Stimulated activated naive B cell treated with anti-CD40 and anti-IgM and Interleukin-4, amounts not matched to agents 10 μg/mL and 1 μg/mL and 100 μg/mL, for 72 hours (primary cell): ENCODE measurements at places on chromosomes 13 and 19.
A peak's percentile ranks its signal among the peaks of the same experiment; 100 is the strongest.

- no peak overlapping the region for H3K27ac ChIP-seq
- H3K4me3 ChIP-seq = no peak overlapping the region
- H3K36me3 ChIP-seq = no peaks in the 10 kb centered on the region
- no peaks in the 10 kb centered on the region for H3K4me1 ChIP-seq
- H3K27me3 ChIP-seq = no peaks in the 10 kb centered on the region
- no peak for DNase-seq
Observed at GRCh38 chr13:100710176-100710575, 35.6 kb upstream of the TMTC4 start.

- DNase-seq = no peak
- no peak overlapping the region for H3K4me3 ChIP-seq
- H3K27ac ChIP-seq = no peak overlapping the region
- H3K27me3 ChIP-seq = no peaks in the 10 kb centered on the region
- peaks cover 41% of the 10 kb centered on the region for H3K4me1 ChIP-seq
Observed at GRCh38 chr19:3501780-3502179, 1.3 kb upstream of the DOHH start.

GRCh38 chr13:63512095-63512494 lies 2096.4 kb upstream of the PCDH20 start:
- H3K4me1 ChIP-seq = no peaks in the 10 kb centered on the region
- H3K4me3 ChIP-seq = no peak overlapping the region
- H3K36me3 ChIP-seq = no peaks in the 10 kb centered on the region
- no peak overlapping the region for H3K27ac ChIP-seq

GRCh38 chr19:10452726-10453618 lies 32.6 kb downstream of the PDE4A start:
- peaks cover 22% of the 10 kb centered on the region for H3K27me3 ChIP-seq
- H3K27ac ChIP-seq = no peak overlapping the region

DNA sequence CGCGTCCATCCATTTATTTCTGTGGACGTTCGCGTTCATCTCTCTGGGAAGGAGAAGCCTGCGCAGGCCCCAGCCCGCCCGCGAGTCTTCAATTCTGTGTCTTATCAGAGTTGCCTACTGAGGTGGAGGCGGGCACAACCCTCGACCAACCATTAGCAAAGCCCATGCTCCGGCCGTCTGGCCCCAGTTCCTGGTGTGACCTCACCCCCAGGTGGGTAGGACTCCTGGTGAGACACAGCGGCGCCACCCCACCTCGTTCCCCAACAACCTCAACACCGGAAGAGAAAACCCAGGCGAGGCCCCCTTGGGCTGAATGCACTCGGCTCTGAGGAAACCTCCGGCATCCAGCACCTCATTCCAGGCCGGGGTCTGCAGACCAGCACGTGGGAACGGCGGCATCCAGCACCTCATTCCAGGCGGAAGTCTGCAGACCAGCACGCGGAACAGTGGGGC lies 14.7 kb downstream of the ZNF787 start:
- no peaks in the 10 kb centered on the region for H3K27me3 ChIP-seq
- peak overlapping the region; percentile 74 for H3K4me3 ChIP-seq
- H3K27ac ChIP-seq = peak overlapping the region; percentile 82
- DNase-seq = no peak
- H3K4me1 ChIP-seq = peaks cover 56% of the 10 kb centered on the region

GRCh38 chr13:27171244-27171826 lies at the start of gene USP12:
Gene USP12 (minus strand): TSS chr13:27171811. CDS start chr13:27171639, 172 bp downstream.
- H3K27me3 ChIP-seq = no peaks in the 10 kb centered on the region
- peaks cover 2% of the 10 kb centered on the region for H3K36me3 ChIP-seq
- peak within 1 kb of the TSS; percentile 98 for H3K27ac ChIP-seq
- H3K4me1 ChIP-seq = peaks cover 39% of the 10 kb centered on the region
- peak; percentile 18 for DNase-seq

DNA sequence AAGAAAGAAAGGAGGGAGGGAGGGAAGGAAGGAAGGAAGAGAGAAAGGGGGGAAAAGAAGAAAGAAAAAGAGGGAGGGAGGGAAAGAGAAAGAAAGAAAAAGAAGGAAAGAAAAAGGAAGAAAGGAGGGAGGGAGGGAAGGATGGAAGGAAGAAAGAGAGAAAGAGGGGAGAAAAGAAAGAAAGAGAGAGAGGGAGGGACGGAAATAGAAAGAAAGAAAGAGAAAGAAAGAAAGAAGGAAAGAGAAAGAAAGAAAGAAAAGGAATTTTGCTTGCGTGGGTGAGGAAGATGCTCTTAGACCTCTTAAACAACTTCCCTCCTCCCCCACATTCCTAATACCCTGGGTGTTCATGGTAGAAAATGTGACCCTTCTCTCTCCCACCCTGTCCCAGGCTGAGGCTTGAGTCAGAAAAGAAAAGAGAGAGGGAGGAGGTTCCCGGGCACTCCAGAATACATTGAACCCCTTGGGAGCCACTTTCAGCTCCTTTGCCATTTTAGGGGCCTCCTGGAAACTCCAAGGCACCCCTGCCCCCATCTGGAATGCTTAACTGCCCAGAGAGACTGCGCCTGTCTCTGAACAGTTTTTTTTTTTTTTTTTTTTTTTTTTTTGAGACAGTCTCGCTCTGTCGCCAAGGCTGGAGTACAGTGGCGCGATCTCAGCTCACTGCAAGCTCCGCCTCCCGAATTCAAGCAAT lies 9.2 kb upstream of the KANK3 start:
- H3K4me1 ChIP-seq = peaks cover 6% of the 10 kb centered on the region
- no peak overlapping the region for H3K4me3 ChIP-seq
- no peak overlapping the region for H3K27ac ChIP-seq
- H3K27me3 ChIP-seq = peaks cover 21% of the 10 kb centered on the region
- DNase-seq = no peak
- H3K36me3 ChIP-seq = no peaks in the 10 kb centered on the region

- DNase-seq = no peak
- no peak overlapping the region for H3K4me3 ChIP-seq
- H3K36me3 ChIP-seq = peaks cover 11% of the 10 kb centered on the region
- H3K27ac ChIP-seq = no peak overlapping the region
Observed at GRCh38 chr13:42055500-42056085, 7.1 kb downstream of the DGKH start.

DNA sequence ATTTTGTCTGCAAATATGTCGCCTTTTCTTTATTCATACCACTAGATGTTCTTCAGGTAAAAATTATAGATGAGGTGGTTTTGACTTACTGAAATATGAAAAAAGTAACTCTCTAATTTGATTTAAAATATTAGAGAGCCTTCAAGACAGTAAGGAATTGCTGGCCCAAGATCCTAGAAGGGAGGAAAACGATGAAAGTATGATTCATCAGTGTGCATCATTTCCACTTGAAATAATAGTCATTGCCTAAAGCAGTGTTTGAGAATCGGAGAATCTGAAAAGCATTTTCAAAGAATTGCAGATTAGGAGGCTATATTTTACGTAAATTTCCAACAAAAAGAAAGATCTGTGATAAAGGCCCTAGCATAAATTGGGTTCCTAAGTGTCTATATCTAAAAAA lies 1707.9 kb upstream of the PRR20A start:
- H3K4me1 ChIP-seq = no peaks in the 10 kb centered on the region
- no peak for DNase-seq
- H3K27ac ChIP-seq = no peak overlapping the region
- no peaks in the 10 kb centered on the region for H3K27me3 ChIP-seq

DNA sequence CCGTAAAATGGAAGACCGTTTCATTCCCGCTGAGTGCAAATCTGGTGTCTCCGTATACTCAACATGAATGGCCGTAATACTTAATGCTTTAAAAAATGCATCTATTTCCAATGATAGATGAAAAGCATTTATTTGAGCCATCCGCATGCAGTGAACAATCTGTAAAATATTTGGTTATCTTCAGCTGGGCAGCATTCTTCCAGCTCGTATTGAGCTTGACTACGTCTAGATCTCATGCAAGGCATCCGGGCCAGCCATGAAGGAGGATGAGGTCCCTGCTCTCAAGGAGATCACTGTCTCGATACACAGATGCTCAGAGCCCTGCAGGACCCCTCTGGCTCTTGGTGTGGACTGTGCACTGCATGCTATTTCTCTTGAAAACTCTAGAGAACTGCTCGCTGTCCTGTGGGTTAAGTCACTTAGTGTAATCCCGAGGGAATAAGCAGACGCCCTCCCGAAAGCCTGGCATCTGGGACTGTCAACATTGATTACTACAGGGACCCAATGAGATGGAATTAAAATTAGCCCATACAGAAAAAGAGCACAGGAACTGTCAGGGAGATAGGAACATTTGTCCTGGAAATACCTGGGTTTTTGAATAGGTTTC lies 112.4 kb upstream of the RNF113B start:
- no peak overlapping the region for H3K27ac ChIP-seq
- DNase-seq = no peak
- peaks cover 6% of the 10 kb centered on the region for H3K27me3 ChIP-seq
- no peaks in the 10 kb centered on the region for H3K36me3 ChIP-seq

DNA sequence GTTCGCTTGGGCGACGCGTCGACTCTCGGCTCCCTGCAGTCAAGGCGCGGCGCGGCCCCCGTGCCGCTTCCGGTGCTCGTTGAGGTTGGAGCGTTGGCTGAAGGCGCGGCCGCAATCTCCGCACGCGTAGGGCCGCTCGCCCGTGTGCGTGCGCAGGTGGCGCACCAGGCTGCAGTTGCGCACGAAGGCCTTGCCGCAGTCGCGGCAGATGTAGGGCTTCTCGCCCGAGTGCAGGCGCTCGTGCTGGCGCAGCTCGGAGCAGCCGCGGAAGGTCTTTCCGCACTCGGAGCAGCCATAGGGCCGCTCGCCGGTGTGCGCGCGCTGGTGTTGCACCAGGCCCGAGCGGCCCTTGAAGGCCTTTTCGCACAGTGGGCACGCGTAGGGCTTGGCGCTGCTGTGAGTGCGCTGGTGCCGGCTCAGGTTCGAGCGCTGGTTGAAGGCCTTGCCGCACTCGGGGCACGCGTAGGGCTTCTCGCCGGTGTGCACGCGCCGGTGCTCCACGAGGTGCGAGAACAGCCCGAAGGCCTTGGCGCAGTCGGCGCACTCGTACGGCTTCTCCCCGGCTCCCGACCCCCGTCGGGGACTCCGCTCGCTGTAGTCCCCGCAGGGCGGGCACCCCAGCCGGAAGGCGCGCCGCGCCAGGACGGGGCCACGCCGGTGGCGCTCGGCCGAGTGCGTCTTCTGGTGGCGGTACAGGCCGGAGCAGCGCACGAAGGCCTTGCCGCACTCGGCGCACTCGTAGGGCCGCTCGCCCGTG lies 5.3 kb upstream of the ZNF497 start:
- H3K27ac ChIP-seq = no peak overlapping the region
- peaks cover 11% of the 10 kb centered on the region for H3K36me3 ChIP-seq
- DNase-seq = no peak
- no peaks in the 10 kb centered on the region for H3K27me3 ChIP-seq
- H3K4me3 ChIP-seq = no peak overlapping the region
- H3K4me1 ChIP-seq = peaks cover 19% of the 10 kb centered on the region

- H3K36me3 ChIP-seq = no peaks in the 10 kb centered on the region
- DNase-seq = no peak
- H3K27me3 ChIP-seq = no peaks in the 10 kb centered on the region
- H3K4me1 ChIP-seq = no peaks in the 10 kb centered on the region
Observed at GRCh38 chr13:93776936-93777335, 550.3 kb downstream of the GPC6 start.

DNA sequence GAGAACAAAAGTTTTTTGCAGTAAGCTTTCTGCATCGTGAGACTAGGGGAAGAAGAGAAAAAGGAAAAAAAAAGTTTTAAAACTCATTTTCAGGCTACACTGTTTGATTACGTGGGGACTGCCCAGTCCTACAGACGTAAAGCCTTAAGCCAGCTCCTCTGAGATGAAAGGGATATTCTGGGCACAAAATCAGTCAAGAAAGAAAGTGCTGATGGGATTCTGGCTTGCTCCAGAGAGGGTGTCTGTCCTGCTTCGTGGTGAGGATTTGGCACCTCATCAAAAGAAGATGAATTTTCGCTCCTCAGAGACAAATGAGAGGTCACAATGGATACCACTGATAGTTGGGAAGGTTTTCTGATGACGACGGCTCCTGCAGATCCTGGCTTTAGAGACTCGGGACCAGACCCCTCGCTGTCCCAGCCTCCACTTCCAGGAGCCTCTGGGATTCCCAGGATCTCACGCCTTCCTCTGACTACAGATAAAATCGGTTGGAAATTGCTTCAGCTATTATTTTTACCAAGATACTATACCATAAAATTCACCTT lies 9.7 kb downstream of the TEX29 start:
- no peak overlapping the region for H3K27ac ChIP-seq
- no peak overlapping the region for H3K4me3 ChIP-seq
- H3K27me3 ChIP-seq = no peaks in the 10 kb centered on the region
- peaks cover 16% of the 10 kb centered on the region for H3K36me3 ChIP-seq
- no peak for DNase-seq
- H3K4me1 ChIP-seq = no peaks in the 10 kb centered on the region

GRCh38 chr19:34256835-34257558 lies 2.6 kb downstream of the GARRE1 start:
- no peak for DNase-seq
- peaks cover 25% of the 10 kb centered on the region for H3K4me1 ChIP-seq
- peaks cover 5% of the 10 kb centered on the region for H3K36me3 ChIP-seq
- no peak overlapping the region for H3K4me3 ChIP-seq
- no peak overlapping the region for H3K27ac ChIP-seq
- no peaks in the 10 kb centered on the region for H3K27me3 ChIP-seq

GRCh38 chr13:25840261-25840660 lies 211.6 kb downstream of the SHISA2 start:
- H3K27ac ChIP-seq = no peak overlapping the region
- H3K4me3 ChIP-seq = no peak overlapping the region
- DNase-seq = no peak
- peaks cover 7% of the 10 kb centered on the region for H3K4me1 ChIP-seq
- no peaks in the 10 kb centered on the region for H3K36me3 ChIP-seq

GRCh38 chr19:17719730-17720400 lies 585 bp downstream of the MAP1S start:
- peak; percentile 18 for DNase-seq
- H3K27ac ChIP-seq = peak overlapping the region; percentile 89
- H3K4me1 ChIP-seq = peaks cover 39% of the 10 kb centered on the region
- H3K27me3 ChIP-seq = no peaks in the 10 kb centered on the region
- H3K36me3 ChIP-seq = peaks cover 28% of the 10 kb centered on the region

DNA sequence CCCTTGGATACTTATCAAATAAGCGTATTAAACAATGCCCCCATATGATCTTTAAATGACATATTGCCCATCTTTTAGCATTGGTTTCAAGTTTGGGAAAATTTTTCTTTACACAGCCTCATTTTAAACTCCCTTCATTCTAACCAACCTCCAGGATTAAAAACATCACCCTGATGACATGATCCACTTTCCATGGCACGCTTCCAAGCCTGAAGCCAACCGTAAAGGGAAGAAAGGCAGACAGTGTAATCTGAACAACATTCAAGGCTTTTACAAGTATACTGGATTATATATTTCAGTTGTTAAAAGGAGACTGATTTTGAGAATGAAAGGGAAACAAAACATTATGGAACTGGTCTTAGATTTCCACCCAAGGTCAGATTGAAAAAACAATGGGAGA lies 1721.9 kb downstream of the OLFM4 start:
- H3K4me3 ChIP-seq = no peak overlapping the region
- no peak overlapping the region for H3K27ac ChIP-seq
- no peaks in the 10 kb centered on the region for H3K36me3 ChIP-seq
- no peaks in the 10 kb centered on the region for H3K27me3 ChIP-seq
- no peak for DNase-seq

- H3K4me1 ChIP-seq = peaks cover 8% of the 10 kb centered on the region
- no peaks in the 10 kb centered on the region for H3K27me3 ChIP-seq
- H3K27ac ChIP-seq = no peak overlapping the region
- DNase-seq = no peak
Observed at GRCh38 chr13:50115695-50116094, 100.5 kb downstream of the KCNRG start.

- H3K27ac ChIP-seq = no peak overlapping the region
- H3K4me1 ChIP-seq = peaks cover 7% of the 10 kb centered on the region
- no peak for DNase-seq
- no peak overlapping the region for H3K4me3 ChIP-seq
Observed at GRCh38 chr13:112793545-112794445, 104.0 kb downstream of the ATP11A start.

GRCh38 chr13:90641884-90642283 lies 705.6 kb upstream of the MIR17HG start:
- H3K4me3 ChIP-seq = no peak overlapping the region
- H3K27me3 ChIP-seq = no peaks in the 10 kb centered on the region
